ENCODE measurements at places on chromosomes 13 and 19. TPM values are rescaled to one million over a fixed set of nuclear protein-coding genes. Genes with fewer than 3 reads are reported as not detected.

ZNF90 gene
- total RNA-seq = 0.94 TPM

DNA sequence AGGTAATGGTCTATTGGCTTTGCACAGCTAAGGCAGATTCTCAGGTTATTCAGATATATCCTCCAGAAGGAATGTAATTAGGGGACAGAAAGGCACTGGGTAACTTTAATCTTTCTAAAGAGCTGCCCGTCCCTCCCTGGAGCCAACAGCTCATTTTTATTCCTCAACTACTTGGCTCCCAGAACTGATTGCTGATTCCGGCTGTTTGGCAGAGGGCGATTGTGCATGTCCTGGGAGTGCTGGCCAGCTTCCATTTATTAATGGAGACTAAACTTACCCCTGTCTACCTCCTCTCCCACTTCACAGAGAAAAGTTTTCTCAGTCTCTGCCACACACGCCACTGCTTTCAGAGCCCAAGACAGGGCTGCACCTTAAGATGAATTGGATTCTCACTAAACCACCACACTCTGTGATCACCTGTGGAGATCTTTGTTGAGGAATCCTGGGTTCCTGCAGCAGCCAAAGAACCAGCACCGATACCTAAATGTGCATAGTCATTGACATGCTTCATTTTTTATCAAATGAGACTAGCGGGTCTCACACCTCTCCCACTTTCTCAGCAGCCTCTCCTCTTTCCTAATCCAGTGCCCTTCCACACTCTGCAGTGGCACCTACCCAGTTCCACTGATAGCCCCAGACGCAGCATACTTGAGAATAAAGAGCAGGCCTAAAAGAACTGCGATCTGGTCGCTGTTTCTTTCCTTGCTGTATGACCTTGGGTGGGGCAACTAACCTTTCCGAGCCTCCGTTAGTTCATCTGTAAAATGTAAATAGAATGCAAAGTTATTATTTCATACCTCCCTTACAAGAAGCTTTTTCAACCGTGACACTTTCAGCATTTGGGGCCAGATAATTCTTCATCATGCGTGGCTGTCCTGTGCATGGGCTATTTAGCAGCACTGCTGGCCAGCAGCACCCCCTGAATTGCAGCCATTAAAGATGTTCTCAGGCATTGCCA lies 648.7 kb downstream of the UQCRFS1 start:
- no peak for DNase-seq

- DNase-seq = no peak
Observed at GRCh38 chr19:48950830-48951519, 3.7 kb upstream of the BAX start.

GRCh38 chr13:102347490-102347889 lies 54.4 kb downstream of the FGF14 start:
- DNase-seq = no peak

OSCAR gene
- 1.2 TPM for total RNA-seq

CEBPG gene
- total RNA-seq = 17.3 TPM

DNA sequence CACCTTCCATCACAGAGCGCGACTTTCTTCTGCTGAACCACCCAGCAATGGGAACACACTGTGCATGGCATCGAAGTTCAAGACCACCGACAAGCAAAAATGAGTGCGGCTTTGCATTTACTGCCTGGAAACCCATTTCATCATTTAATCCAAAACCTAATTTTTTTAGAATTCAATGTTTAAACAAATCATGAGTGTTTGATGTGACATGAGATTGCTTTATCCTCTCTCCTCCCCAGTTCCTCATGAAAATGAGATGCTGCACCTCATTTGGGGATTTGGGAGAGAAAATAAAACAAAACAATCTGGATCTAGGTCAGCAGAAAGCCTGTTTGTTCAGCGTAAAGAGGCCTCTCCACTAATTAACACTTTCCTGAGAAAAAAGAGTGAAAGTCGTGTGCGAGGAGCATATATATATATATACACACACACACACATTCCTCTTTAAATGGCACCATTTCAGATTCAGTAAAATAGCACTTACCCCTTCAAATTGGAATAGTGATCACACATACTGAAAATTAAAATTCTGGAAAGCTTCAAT lies 126.2 kb downstream of the DCT start:
- DNase-seq = no peak

- no peak for DNase-seq
Observed at GRCh38 chr19:5826531-5827341, 12.8 kb downstream of the FUT6 start.

CD70 gene
- total RNA-seq = not detected

DNA sequence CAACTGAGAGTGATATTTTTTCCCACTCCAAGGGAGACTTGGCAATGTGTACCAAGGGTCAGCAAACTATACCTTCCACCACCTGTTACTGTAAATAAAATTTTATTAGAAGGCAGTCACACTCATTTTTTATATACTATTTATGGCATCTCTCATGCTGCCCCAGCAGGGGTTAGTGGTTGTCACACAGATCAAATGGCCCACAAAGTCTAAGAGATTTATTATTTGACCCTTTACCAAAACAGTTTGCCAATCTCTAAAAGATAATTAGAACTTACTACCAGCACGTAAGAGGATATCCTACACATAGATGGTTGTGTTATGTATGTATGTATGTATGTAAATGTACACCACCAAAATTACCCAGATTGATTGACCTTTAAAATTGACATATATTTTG lies 185.1 kb downstream of the PRR20E start:
- DNase-seq = no peak

DNA sequence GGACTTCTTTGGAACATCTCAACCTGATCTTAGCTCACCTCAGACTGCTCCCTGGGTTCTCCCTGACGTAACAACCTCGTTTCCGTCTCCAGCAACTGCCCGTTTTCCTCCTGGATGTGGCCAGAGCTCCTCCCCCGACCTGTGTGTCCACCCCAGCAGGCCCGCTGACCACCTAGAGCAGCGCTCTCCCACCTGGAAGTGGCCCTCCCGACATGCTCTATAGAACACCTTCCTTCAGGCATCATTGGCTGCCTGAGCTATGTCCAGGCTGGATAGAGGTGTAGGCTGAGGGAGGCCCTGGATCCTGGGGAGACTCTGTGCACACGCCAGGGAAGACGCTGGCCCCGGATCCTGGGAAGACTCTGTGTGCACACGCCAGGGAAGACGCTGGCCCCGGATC lies 81.3 kb downstream of the TEX29 start:
- peak; percentile 67 for DNase-seq

DNA sequence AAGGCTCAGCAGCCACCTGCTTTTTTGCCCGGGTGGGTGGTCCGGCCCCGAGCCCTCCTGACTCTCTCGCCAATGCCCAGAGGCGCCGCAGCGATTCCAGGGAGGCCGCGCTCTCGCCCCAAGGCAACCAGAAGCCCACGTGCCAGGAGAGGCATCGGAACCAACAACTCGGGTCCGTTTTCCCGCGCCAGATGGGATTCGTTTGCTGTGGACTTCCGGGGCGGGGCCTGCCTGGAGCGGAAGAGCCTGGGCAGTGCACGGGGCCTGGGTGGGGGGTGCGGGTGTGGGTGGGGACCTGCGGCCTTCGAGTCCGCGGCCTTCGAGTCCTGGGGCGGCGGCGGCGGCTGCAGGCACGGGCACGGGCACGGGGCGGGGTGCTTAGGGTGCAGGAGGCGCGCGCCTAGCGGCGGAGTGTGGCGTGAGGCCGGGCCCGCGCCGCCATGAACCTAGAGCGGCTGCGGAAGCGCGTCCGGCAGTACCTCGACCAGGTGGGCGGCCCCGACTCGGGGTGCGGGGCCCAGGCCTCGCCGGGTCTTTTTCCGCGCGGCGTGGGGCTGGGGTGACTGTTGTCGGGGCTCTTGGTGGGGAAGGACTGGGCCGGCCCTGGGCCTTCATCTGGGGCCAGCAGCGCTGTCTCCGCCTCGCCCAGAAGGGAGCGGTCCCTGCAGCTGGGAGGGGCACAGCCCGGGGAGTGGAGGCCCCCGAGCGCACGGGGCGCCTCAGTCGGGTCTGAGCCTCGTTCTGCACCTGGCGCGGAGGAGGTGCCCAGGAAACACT lies at the start of gene CDC16:
Gene CDC16 (plus strand): TSS at position 253 of the 777 bp plus-strand sequence. CDS start 188 bp downstream, at position 441.
- peak; percentile 92 for DNase-seq

GRCh38 chr13:101218484-101218883 lies 197.8 kb downstream of the NALCN start:
- DNase-seq = no peak

DNA sequence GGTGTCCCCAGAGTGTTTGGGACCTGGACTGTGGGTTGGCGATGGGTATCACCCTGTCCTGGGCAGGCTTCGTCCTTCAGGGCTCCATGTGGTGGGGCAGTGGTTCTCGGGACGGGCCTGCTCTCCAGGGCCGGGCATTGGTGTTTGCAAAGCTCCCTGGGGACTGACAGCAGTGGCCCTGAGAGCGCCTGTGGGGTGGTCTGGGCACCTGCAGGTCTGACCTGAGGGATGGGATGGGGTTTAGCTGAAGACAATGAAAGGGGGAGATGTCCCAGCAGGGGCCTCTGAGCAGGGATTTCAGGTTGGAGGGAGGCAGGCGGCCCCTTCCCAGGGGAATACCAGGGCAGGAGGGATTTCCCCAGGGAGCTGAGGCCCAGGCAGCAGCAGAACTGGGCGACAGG lies 68.3 kb upstream of the MCF2L start:
- peak; percentile 73 for DNase-seq

GRCh38 chr19:633786-634639 lies 676 bp upstream of the POLRMT start:
- DNase-seq = no peak

DNA sequence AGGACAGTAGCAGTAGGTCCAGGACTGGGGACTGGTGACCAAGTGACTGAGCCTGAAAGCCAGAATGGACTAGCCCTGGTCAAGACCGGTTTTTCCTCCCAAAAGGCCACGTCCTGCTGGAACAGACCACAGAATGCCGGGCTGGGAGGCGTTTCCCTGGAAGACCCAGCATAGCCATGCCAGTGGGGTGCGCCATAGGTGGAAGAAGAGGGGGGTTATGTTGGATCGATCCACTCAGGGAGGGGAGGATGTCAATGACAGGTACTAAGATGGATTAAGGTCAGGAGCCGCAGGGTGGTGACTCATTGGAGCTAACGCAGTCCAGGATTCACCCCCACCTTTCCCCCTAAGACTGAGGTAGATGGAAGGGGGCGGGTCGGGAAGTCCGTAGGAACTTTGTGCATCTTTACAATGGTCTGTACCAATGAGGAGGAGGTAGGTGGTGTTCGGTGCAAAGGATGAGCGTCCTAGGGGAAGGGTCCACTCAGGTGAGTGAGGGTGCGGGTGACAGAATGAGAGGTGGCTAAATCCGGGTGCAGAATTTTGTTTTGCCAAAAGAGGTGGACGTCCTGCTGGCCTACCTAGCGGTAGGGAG lies 21.0 kb downstream of the VASP start:
- no peak for DNase-seq

- DNase-seq = no peak
Observed at GRCh38 chr13:109904218-109904617, 117.8 kb upstream of the IRS2 start.

- DNase-seq = no peak
Observed at GRCh38 chr13:50198508-50198907, 183.3 kb downstream of the KCNRG start.

DNA sequence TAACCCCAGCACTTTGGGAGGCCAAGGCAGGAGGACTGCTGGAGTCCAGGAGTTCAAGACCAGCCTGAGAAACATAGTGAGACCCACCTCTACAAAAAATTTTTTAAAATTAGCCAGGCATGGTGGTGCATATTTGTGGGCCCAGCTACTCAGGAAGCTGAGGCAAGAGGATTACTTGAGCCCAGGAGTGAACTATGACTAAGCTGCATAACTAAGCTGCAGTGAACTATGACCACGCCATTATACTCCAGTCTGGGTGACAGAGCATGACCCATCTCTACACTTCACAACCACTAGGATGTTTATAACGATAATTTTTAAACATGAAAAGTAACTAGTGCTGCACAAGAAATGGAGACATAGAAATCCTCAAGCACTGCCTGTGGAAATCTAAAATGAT lies 352.7 kb upstream of the SGCG start:
- no peak for DNase-seq

ZNF534 gene
- total RNA-seq = 0.73 TPM

DNA sequence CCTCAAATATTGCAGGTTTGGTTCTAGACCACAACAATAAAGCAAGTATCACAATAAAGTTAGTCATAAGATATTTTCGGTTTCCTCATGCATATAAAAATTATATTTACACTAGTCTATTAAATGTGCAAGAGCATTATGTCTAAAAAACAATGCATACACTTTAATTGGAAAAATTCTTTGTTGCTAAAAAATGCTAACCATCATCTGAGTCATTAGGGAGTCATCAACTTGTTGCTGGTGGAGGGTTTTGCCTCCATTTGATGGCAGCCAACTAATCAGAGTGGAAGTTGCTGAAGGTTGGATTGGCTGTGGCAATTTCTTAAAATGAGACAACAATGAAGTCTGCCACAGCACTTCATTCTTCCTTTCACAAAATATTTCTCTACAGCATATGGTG lies 422.3 kb upstream of the GPC6 start:
- no peak for DNase-seq

- DNase-seq = no peak
Observed at GRCh38 chr19:20969898-20970297, 46.8 kb downstream of the ZNF85 start.

GRCh38 chr13:38530492-38530891 lies 156.4 kb upstream of the FREM2 start:
- no peak for DNase-seq

- DNase-seq = no peak
Observed at GRCh38 chr19:40803857-40804782, 5.1 kb downstream of the EGLN2 start.

SOX1 gene
- total RNA-seq = not detected

DNA sequence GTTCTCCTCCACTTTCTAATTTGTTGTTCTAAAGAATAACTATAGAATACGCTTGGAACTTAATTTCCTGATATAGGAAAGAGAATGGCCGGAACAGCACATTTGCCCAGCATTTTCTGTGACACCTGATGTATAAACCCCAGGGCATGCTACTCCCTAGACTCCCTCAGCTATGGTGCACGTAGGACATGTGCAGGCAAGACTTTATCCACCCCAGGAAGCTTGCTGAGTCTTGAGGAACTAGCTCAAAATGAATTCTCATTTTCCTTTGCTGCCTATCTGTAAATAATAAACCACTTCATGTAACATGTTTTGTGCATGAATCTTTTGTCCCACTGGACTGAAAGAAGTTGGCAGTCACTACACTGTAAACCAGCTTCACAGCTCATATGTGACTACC lies 535.8 kb upstream of the SLITRK1 start:
- DNase-seq = no peak

DNA sequence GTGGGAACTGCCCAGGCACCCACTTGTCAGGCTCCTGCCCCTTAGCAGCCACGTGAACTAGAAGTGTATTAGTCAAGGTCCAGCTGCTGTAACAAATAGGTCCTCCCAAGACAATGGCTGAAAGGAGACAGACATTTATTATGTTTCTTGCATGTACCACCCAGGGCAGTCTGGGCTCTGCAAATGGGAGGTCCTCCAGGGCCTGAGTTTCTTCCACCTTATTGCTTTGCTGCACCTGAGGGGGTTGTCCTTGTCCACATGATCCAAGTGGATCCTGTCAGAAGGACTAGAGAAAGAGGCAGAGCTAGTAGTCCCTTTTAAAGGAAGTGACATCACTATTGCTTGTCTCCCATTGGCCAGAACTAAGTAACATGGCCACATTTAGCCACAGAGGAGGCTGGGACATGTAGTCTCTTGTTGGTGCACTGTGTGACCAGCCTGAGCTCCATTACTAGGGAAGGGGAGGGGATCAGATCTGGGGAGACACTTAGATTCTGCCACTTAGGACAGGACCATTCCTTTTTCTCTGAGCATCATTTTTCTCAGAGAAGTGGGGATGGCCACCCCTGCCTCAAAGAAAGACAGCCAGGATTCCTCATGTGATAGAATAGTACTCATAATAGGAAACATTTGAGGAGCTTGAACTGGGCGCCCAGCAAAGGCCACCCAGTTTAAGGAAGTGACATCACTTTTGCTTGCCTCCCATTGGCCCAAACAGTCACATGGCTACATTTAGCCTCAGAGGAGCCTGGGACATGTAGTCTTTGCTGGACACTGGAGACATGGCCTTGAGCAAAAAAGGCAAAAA lies 15.1 kb downstream of the CC2D1A start:
- no peak for DNase-seq

Measured in cardiac septum (tissue), 1 donor.